Natural killer cell (primary cell): ENCODE measurements at places on chromosomes 5 and 9. TPM values are rescaled to one million over a fixed set of nuclear protein-coding genes. Genes with fewer than 3 reads are reported as not detected.

GABBR2 gene
- not detected for total RNA-seq

MARCHF3 gene
- total RNA-seq = 6.8 TPM

TPPP gene
- total RNA-seq = 1.2 TPM

SPINK1 gene
- not detected for total RNA-seq

STKLD1 gene
- total RNA-seq = 0.53 TPM

GARNL3 gene
- 6.0 TPM for total RNA-seq

INSYN2B gene
- not detected for total RNA-seq

FOXD4L6 gene
- total RNA-seq = not detected
